ENCODE measurements at places on chromosomes 2 and 18.

DNA sequence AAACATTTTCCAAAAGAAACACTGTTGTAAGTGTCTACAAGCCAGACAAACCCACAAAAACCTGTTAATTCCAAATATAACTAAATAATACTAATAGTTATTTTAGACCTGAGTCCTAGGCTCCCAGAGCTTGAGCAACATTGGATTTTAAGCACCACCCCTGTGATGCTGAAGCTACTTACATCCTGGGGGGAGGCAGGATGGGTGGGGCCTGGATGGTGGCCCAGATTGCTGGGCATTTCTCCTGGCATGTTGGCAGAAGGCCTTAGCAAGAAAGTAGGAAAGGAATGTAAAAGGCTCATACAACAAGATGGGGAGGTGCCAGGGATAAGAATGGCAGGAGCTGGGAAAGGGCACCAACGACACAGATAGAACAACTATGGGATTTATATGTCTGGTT, 50.7 kb upstream of the OTX1 start:
- no peaks in the 10 kb centered on the region for H3K27me3 ChIP-seq
- H3K4me3 ChIP-seq: no peak overlapping the region
- H3K36me3 ChIP-seq: no peaks in the 10 kb centered on the region
- no peak overlapping the region for H3K27ac ChIP-seq

DNA sequence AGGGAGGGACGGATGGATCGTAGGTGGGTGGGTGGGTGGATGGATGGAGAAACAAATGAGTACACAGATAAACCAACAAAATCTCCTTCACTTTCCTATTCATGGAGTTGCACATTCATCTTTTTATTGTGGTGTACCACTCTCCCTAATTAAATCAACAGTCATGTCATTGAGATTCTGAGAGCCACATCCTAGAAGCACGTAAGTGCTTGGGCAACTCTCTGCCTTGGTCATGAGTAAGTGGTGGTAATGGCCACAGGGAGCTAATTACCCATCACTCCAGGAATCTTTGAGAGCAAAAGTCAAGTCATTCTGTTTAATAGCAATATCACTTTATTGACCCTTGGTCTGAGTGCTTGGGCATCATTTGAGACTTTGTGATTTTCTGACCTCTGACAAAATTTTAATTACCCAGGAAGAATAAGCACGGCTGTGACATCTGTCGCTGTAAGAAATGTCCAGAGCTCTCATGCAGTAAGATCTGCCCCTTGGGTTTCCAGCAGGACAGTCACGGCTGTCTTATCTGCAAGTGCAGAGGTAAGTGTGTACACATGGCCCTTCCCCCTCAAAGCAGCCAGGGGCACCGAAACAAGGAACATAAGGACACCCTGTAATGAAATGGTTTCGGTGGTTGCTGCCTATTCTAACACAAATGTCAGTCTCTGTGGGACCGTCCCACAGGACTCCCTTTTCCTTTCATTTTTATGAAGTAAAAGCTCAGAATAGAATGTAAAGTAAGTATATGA, 85.9 kb downstream of the FEZ2 start:
- no peak overlapping the region for H3K27ac ChIP-seq
- H3K4me1 ChIP-seq: no peaks in the 10 kb centered on the region
- H3K27me3 ChIP-seq: no peaks in the 10 kb centered on the region
- DNase-seq: no peak
- H3K36me3 ChIP-seq: peaks cover 33% of the 10 kb centered on the region

DNA sequence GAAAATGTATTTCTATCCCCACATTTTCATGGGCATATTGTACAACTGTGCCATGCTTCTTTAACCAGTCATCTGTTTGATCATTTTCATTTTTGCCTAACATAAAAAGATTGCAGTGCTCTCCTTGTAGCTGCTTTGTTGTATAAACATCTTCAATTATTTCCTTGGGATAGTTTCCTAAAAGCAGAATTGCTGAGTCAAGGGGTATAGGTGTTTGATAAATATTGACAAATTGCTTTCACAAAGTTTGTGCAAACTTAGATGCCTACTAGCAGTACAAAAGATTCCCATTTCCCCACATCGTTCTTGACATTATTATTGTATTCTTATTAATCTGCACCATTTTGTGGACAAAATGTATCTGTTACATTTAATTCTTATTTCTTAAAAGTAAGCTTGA, 479.6 kb downstream of the FBXO15 start:
- no peak for DNase-seq
- H3K27me3 ChIP-seq: no peaks in the 10 kb centered on the region
- no peak overlapping the region for H3K4me3 ChIP-seq
- H3K27ac ChIP-seq: no peak overlapping the region
- H3K36me3 ChIP-seq: no peaks in the 10 kb centered on the region

- no peaks in the 10 kb centered on the region for H3K36me3 ChIP-seq
- H3K4me3 ChIP-seq: no peak overlapping the region
- H3K4me1 ChIP-seq: no peaks in the 10 kb centered on the region
- H3K27me3 ChIP-seq: no peaks in the 10 kb centered on the region
Measured at GRCh38 chr2:55902971-55903370, 20.6 kb downstream of the EFEMP1 start.

DNA sequence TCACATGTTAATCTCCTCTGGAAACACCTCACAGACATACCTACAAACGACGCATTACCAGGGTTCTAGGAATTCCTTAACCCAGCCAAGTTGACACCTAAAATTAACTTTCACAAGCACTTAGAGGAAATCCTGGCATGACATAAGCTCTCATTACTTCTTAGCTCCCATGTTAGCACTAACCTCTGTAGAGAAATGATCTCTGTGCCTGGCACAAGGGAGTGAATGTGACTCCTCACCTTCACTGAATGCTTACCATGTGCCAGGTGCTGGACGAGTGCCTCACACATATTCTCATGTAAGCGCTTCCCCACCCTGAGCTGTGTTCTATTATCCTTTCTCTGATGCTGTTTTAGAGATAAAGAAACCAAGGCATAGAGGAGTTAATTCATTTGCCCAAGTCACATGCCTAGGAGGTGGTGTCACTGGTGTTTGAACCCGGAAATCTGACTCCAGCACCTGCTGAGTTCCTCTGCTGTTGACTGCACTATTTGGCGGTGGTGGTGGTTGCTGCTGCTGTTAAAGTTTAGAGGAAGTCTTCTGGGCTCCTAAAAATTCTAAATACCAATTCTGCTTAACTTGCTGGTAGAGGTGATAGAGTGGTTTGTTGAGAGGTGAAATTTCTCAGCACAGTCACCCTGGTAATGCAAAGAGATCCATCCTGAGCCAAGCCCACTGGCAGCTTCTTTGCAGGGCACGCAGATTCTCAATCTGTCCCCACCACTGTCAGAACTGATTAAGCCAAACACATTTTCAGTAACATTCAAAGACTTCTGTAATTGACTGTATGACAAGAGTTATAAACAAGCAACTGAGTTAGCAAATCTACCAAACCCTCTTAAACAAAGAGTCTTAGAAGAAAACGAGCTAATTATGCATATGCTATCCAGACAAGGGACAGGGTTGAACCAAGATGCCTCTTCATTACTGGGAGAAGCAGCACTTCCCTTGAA, 200.3 kb downstream of the CMPK2 start:
- H3K4me1 ChIP-seq: no peaks in the 10 kb centered on the region
- no peak overlapping the region for H3K4me3 ChIP-seq
- no peaks in the 10 kb centered on the region for H3K27me3 ChIP-seq
- H3K36me3 ChIP-seq: no peaks in the 10 kb centered on the region
- DNase-seq: no peak
